ENCODE measurements at places on chromosomes 2 and 18.

DNA sequence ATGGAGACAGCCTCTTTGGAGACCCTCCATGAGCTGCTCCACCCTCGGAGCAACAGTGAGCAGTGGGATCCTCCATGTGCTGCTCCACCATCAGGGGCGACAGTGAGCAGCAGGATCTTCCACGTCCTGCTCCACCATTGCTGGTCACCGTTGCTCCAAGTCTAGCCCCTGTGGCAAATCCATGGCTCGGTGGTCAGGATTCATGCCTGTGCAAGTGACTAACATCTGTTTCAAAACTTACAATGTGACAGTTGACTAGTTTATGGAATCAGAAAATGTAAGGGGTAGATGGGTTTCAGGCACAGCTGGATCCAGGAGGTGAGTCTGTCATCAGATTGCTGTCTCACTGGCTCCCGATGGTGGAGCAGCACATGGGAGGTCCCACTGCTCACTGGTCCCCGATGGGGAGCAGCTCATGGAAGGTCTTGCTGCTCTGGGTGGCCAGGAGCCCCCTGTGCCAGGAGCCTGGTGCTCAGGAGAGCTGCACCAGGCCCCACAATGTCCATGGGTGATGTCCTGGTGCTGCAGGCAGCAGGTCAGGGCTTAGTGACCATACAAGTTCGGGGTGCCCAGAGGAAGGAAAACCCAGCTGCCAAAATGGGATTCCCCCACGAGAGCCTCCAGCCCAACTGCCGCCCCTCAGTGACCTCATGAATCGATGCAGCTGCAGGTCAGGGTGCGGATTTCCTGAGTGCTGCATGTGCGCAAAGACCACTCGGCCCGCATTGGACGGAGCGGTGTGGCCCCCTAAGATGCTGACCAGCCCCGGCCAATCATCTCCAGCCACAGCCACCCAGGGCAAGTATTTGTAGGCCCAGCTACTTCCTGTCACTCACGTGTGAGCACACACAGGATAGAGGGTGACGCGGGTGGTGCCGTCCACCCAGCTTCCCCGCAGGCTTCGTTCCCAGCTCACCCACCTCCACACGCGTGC, 116.5 kb upstream of the OTOS start:
- DNase-seq = no peak

GRCh38 chr2:161246281-161246680, 61.9 kb upstream of the PSMD14 start:
- DNase-seq = no peak

DNA sequence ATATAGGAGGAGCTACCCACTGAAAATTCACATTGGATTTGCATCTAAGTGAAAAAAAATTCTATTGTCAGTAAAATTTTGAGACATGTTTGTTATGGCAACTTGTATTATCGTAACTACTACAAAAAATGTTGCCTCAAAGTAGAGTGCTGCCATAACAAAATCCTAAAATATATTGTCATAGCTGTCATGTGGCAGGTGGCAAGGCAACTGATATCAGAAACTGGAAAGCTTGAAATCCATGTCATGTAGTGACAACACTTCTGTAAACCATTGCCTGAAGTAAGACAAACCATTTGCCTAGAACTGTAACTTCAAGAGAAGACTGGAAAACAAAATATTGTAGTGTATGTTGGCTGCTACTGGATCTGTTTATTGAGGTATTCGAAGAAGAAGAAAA, 697.5 kb upstream of the CELF4 start:
- DNase-seq = no peak

- DNase-seq = no peak
These were observed 68.3 kb downstream of the SPTBN1 start for GRCh38 chr2:54524226-54524991.

DNA sequence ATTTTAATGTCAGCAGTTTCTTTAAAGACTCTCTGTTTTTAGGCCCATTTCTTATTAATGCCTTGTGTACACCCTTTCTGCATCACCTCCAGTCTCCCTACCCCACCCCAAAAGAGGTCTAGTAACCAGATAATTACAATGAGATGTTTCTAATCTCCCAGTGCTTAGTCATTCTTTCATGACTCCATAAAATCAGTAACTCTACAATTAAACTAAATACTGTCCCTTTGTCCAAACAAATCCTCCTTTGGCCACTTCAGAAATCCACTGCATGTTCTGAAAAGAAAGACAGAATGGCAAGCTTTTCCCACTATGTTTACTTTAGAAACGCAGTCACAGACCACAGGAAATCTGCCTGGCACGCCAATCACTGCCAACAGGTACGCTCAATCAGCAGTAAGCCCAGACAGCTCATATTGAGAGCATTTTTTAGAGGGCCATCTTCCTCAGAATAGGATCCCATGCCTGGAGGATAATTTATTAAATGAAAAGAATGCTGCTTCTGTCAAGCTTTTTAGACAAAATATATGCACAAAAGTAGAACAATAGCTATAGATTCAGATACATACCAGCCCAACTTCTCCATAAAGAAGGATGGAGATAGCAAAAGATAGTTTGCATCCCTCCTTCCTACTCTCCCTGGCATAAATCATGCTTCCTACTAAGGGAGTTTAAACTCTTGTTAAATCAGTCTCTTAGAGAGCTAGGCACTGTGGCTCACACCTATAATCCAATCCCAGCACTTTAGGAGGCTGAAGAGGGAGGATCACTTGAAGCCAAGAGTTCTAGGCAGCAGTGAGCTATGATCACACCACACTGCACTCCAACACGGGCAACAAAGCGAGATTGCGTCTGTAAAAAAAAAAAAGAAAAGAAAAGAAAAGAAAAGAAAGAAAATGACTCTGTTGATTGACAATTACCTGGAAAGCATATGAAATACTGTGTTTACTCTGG, 14.6 kb downstream of the CLASP1 start:
- DNase-seq = no peak

All from midbrain (tissue), 1 donor.